Activated CD8-positive, alpha-beta memory T cell treated with anti-CD3 and anti-CD28 coated beads for 4 hours (primary cell): ENCODE measurements at places on chromosomes 2 and 18.

DNA sequence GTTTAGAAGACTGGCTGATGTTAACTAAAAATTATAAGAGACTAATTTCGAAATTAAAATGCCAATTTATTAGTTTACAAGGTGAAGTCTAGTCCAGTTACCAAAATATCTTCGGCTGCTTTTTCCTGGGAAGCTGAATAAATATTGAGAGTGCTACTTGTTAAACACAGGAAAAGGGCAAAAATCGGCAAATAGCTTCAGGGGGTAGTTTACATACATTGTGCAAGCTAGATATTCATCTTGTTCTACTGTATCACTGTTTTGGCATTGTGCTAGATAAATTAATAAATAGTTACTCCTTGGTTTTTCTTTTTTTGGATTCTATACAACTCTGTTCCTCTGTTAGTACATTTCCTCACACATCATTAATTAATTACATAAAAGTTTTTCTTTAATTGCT, 29.3 kb downstream of the NHEJ1 start:
- no peak for DNase-seq

DNA sequence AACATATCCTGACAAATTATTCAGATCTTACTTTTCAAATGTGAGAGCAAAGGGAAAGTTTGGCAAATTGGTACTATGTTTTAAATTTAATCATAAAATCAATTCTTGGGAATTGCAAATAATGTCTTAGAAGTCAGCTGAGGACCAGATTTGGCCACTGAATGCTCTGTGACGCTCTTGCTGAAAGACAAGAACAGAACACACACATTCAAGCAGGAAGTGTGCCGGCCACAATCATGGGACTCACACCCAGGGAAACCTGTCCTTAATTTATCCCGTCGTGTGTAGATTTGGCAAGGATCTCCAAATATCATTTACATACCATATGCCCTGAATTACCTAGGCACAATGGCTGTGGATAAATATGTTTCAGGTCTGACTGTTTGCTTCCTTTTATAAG, 253.1 kb downstream of the TCF4 start:
- no peak for DNase-seq

DNA sequence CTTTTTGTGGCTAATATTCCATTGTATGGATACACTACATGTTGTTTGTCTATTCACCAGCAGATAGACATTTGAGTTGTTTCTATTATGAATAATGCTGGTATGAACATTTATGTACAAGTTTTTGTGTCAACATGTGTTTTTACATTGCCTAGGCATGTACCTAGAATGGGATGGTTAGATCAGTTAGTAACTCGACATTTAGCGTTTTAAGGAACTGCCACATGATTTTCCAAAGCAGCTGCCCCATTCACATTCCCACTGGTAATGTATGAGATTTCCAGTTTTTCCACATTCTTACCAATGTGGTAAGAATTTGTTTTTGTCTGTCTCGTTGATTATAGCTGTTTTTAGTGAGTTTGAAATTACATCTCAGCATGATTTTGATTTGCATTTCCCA, 112.8 kb downstream of the FHOD3 start:
- DNase-seq = no peak

DNA sequence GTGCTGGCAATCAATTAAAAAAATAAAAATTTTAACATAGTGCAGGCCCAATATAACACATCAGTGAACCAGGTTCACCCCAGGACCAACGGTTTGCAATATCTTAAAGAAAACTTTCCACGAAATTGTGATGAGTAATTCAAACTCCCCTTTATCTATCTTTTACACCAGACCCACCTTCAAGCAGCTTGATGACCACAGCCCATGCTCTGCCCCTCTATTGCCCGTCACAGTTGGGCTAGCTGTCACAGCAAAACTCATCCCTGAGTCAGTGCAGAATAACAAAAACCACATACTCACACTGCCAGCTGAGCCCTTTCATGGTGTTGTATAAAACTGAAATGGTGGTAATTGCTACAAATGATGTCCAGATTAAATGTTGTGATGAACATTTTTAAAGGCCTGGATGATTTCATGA, 112.5 kb upstream of the CREB1 start:
- DNase-seq = no peak

GRCh38 chr2:239108459-239108858, 260.6 kb downstream of the TWIST2 start:
- no peak for DNase-seq

DNA sequence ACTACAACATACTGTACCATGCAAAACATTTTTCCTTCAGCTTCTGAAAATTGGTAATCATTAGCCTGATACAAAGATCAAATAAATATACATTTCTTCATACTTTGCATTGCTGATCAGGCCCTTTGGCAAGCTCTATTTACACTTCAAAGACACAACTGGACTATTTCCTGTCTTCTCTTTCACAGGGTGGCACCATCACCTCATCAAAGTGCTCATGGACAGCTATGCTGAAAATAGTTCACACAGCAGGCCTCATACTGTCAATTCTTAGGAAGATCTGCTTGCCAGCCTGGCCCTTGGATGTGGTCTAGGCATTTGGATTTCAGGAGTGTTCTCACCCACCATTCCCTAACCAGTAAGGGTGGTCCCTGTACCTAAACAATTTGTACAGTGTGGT, 33.9 kb downstream of the FBXO15 start:
- no peak for DNase-seq

DNA sequence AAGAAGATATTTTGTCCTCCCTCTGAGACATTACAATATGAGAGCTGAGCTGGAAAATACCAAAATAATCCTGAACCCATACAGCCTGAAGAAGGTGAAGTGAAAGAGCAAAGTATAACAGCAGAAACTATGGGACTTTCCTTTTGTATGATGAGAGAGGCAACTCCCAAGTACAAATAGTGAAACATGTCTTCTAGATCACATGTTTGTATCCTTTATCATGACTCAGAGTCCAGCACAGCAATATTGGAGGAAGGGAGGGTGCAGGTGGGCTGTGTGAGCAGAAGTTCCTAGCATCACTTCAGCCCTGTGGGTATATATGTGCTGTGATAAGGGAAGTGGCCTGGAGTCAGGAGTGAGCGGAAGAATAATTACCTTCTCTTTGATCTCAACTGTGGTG, 265.6 kb upstream of the NRXN1 start:
- no peak for DNase-seq

- DNase-seq = no peak
These were observed 4.9 kb downstream of the PDCD1 start for GRCh38 chr2:241853651-241854341.

GRCh38 chr2:11753886-11754699, 7.7 kb downstream of the LPIN1 start:
- DNase-seq = peak; percentile 72

DNA sequence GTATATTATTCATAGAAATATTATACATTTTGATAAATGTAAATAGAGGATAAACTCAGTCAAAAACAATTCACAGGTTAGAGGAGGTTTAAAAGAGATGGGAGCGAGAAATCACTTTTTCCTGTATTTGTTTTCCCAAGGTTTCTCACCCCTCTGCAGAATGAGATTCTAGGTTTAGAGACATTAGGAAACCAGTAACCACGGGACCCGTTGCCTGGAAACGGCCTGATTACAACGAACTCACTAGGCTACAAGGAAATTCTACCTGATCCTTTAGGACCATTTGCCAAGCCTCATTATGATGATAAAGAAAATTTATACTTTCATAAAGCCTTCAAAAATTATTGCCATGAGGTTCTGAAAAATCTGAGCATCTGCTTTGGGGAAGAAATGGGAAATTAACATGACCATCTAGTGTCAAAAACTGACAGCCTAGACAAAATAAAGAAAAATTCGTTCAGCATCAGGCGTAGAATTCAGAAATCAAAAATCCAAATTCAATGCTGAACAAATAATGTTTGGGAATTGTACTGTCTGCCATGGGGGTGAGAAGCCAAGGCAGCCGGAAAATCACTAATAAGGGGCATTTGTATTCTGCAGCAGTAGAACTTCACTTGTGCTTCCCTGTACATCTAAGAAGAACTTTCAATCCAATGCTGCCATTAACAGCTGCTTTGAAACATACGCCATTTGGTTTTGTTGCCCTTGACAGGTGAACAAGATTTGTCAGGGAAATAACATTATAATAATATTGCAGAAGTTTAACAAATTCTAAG, 262.3 kb downstream of the NRXN1 start:
- no peak for DNase-seq

DNA sequence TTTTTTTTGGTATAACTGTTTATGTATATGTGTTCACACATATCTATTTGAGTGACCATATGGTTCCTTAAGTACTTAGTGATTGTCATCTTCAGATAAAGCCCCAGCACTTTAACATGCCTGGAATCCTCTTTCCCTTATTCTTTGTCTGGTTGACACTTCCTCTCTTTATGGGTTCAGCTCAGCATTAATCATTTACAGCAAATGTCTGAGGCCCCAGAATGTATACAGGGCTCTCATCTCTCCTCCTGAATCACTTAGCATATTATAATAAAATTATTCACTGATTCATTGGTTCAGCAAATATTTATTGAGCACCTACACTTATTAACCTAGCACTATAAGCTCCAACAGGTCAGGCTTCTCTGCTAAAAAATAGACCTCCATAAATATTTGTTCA, 43.5 kb upstream of the CD28 start:
- no peak for DNase-seq

- no peak for DNase-seq
These were observed 482.0 kb downstream of the BCL11A start for GRCh38 chr2:60071490-60071831.

- no peak for DNase-seq
These were observed 1155.6 kb downstream of the LRP1B start for GRCh38 chr2:140975237-140975636.

- no peak for DNase-seq
These were observed 83.3 kb upstream of the POMC start for GRCh38 chr2:25251422-25252273.

DNA sequence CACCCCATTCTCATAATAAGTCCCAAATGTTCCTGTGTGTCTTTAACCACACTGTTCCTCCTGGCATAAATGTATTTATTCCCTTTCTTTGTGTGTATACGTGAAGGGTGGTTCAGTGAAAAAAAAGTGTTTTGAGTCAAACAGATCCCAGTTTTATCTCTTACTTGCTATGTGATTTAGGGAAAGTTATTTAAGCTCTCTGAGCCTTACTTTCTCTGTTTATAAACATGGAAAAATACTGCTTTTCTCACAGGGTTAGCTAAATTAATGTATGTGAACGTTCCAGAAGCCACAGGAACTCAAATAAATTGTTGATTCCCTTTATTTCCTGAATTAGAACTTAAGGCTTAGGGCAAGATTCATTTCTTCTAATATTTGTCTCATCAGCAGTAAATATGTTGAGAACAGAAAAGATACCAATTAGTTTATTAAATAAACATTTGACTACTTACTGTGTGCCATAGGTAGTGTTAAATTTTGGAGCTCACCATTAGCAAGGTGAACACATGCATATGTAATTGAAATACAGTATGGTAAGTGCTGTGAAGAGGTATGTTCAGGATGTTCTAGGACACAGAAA, 33.2 kb downstream of the RALBP1 start:
- DNase-seq = no peak

DNA sequence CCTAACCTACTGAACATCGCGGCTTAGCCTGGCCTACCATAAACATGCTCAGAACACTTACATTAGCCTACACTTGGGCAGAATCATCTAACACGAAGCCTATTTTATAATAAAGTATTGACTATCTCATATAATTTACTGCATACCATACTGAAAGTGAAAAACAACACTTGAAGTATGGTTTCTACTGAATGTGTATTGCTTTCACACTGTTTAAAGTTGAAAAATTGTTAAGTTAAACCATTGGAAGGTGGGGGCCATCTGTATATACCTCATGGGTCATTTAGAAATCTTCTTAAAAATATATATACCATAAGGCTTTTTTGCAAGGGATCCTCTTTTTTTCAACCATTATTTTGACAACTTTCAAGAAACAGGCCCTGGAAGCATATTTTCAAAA, 16.5 kb downstream of the RNF149 start:
- no peak for DNase-seq

DNA sequence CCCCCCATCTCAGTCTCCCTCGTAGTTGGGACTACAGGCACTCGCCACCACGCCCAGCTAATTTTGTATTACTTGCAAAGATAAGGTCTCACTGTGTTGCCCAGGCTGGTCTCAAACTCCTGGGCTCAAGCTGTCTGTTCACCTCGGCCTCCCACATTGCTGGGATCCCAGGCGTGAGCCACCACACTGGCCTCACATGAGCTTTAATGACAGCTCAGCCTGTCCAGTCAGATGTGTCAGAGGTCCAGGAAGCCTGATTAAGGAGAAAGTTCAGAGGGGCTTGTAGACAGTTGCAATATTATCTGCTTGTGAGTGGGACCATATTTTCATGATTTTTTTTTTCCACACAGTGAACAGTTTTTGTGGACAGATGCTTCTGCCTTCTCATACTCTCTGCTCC, 82.0 kb downstream of the LIMS1 start:
- DNase-seq = no peak

GRCh38 chr2:56918790-56919189, 735.0 kb downstream of the CCDC85A start:
- DNase-seq = no peak

- no peak for DNase-seq
These were observed 325.9 kb upstream of the LINC00305 start for GRCh38 chr18:64474773-64475172.

DNA sequence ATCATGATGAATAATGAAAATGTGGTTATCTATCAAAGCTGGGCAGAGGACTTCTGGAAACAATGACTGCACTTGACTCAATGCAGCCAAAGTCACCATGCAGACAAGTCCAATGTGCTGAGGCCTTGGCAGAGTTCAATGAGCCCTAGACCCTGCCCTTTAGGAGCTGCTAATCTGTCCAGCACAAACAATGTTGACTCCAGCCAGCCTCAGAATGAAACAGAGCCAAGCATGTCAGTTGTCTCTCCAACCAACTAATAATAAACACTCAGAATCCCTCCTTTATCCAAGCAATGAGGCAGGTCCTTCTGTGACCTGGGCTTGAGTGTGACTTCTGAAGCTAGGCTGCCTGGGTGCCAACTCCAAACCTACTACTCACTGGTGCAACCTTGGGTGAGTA, 270.6 kb downstream of the BCL11A start:
- DNase-seq = no peak

GRCh38 chr2:191218292-191218898, 26.8 kb upstream of the MYO1B start:
- DNase-seq = no peak

GRCh38 chr2:27773959-27774358, 2.4 kb downstream of the MRPL33 start:
- DNase-seq = no peak

DNA sequence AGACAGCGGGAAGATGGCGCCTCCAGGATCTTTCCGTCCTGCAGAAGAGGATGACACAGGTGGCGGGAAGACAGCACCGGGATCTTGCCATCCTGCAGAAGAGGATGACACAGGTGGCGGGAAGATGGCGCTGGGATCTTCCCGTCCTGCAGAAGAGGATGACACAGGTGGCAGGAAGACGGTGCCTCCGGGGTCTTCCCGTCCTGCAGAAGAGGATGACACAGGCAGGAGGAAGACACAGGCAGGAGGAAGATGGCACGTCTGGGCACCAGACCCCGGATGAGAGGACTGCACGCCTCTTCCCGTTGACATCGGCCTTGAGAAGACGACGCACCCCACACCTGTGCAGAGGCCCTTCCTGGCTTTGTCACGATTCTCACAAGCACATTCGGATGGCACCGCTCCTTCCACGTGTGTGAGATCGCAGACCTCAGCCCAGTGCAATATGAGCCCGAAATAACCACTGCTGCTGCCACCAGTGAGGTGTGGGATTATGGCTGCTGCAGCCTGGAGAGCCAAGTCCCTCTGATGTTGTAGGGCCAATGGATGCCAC, 79.4 kb upstream of the SNTG2 start:
- no peak for DNase-seq

- no peak for DNase-seq
These were observed 312.5 kb upstream of the HS6ST1 start for GRCh38 chr2:128630974-128631697.
